H4 (cell line): ENCODE measurements at places on chromosomes 3 and 15. TPM values are rescaled to one million over a fixed set of nuclear protein-coding genes. Genes with fewer than 3 reads are reported as not detected.

GRCh38 chr15:65421360-65422215 is 1.2 kb downstream of the IGDCC4 start:
- no peak for DNase-seq

DNA sequence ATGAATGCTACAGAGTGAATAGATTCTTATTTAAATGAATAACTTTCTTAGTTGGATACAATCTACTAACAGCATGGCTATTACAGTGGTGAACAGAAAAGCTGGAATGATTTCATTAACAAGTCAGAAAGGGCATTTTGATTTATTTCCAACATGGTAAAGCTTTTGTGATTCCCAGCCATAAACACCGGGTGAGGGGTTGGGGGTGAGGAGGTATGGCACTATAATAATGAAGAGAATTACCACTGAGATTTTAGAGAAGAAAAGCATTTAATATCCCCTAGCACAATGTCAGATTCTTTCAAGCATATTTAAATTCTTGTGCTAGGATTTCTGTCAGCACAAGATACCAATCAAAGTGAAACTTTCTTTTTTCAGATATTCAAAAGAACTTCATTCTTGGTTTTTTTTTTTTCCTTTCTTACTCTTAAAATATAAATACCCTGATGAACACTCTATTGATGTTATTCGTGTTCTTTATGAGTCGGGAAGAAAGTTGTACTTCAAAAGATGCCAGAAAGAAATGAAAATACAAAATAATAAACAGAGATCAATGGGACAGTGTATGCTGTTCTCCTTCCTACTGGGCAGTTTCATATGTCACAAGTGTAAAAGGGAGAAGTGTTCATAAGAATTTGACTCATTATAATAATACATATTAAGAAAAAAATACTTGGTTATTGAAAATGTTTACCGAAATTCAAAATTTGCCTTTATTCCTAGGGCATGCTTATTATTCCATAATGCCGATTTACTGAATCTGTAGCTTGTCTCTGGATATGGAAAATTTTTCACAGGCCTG is 522.8 kb downstream of the CADM2 start:
- no peak for DNase-seq

DNA sequence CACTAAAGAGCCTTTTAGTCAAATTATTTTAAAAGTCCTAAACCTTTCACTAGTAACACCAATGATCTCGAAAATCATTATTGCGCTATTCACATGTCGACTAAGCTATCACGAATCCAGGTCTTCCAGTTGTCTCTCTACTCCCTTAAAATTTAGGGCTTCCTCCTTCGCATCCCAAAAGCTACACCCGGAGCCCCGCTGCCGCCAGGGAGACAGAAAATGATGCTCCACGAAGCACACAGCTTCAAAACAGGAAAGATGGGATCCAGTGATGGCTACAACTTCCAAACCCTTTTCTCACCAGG is 253 bp downstream of the IFT80 start:
- DNase-seq, result no peak

GRCh38 chr3:181868576-181869082 is 156.9 kb downstream of the SOX2 start:
- peak; percentile 28 for DNase-seq

DNA sequence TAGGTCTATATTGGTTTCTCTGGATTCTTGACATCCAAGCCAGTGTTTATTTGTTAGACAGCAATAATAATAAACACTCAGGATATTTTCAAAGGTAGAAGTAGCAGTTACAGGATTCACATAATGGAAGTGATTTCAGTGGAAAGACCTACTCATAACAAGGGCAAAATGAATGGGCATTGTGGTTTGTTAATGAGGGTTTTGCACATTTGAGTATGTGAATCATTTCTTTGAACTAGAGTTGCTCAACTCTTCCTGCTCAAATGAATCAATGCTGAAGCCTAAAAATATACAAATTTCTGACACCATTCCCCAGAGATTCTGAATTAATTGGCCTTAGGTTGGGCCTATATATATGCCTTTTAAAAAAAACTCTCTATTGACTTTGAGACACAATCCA is 4.1 kb upstream of the COL6A5 start:
- DNase-seq, result peak; percentile 83

DNA sequence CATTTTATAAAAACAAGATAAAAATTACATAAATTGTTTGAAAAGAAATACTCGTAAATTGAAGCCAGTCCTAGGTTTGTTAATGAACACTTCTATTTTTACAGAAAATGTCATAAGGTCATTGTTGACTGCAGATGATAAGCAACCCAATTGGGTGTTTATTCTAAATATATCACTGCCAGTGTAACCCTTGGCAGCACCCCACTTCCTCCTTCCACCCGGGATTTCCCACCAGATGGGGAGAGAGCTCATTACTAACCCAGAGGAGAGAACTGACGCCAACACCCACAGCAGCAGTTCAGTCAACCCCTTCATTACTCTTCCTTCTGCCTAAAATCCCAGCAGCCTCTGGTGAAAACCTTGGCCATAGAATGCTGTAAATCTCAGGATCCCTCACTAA is 307.6 kb downstream of the GAP43 start:
- DNase-seq, result no peak

GRCh38 chr3:149315694-149316093 is 17.7 kb downstream of the TM4SF18 start:
- DNase-seq, result no peak

DNA sequence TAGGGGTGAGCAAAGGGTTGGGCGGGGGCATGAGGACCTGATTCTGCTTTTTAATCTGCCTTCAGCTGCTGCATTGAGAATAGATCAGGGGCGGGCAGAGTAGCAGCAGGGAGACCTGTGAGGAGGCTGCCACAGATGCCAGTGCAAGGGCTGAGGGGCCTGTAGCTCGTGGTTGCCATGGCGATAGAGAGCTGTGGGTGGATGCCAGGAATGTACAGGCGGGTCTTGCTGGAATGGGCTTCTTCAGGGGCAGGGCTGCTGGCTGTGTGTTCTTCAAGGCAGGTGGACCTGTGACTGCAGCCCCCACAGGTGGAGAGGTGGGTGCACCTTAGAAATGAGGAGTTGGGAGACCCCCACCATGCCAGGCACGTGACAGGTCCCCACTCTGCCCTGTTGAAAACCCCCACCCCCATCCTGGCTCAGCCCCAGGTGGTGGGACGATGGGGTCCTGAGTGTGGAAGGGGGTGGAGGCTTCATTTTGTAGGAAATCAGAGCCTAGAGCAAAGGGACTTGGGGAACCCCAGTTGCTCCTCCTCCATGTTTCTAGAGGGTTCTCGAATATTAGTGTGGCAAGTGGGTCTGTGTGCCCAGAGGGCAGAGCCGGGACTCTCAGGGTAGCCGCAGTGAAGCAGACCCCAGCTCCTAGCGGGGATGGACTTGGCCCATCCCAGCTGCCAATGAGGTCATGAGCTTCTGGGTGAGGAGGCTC is 38.3 kb downstream of the SLC6A6 start:
- no peak for DNase-seq

- no peak for DNase-seq
Observed at GRCh38 chr3:95798628-95799027, 1015.8 kb upstream of the EPHA6 start.

- peak; percentile 6 for DNase-seq
Observed at GRCh38 chr3:26369133-26369532, 253.4 kb upstream of the LRRC3B start.

GRCh38 chr15:86300390-86301125 is 220.9 kb downstream of the AGBL1 start:
- no peak for DNase-seq

DNA sequence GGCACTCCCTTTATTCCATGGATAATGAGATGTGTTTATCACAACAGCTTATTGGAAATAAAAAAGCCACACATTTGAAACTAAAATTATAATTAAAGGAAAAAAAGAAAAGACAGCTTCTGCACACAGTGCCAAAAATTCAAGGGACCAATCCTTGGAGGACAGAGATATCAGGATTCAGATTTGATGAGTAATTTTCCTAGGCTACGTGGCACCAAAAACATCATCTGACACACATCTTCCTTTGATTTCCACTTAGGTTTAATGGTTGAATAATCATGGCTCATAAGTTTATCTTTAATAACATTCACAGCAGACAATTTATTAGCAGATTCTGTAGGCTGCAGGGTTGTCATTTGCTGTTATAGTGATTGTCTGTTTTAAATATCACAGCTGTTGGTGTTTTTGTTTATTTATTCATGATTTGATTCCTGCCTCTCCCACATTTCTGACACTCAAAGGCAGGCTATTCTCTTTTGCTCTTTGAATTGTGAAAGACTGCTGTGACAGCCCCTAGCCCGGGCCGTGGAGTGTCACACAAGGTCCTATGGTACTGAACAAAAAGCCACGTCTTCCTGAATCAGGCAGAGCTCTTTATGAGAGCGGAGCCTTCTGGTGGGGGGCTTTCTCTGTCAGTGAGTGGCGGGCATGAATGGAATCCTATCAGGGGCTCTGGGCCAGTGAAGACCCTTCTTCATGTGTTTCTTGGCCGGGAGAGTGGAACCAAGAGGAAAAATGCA is 708.5 kb downstream of the SQOR start:
- no peak for DNase-seq

GRCh38 chr3:171954690-171955383 is 84.5 kb upstream of the FNDC3B start:
- DNase-seq, result no peak

GRCh38 chr3:65126527-65127410 is 439.0 kb upstream of the ADAMTS9 start:
- DNase-seq, result peak; percentile 86

DNA sequence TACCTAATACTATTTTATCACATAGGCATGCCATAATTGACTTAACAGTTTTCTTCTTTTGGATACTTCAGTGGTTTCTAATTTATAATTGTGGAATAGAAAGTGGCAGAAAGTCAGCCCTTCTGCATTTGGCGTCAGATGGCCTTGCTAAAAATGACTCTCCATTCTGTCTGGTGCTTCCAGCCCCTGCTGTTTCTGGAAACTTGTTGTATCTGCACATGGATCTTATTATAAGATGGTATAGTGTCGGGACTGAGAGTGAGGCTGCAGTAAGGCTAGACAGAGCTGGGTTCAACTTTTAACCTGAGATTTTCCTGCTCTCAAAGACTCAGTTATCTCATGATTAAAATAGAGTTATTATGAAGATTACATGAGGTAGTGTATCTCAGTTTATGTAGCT is 74.8 kb upstream of the WDR72 start:
- DNase-seq, result no peak

DNA sequence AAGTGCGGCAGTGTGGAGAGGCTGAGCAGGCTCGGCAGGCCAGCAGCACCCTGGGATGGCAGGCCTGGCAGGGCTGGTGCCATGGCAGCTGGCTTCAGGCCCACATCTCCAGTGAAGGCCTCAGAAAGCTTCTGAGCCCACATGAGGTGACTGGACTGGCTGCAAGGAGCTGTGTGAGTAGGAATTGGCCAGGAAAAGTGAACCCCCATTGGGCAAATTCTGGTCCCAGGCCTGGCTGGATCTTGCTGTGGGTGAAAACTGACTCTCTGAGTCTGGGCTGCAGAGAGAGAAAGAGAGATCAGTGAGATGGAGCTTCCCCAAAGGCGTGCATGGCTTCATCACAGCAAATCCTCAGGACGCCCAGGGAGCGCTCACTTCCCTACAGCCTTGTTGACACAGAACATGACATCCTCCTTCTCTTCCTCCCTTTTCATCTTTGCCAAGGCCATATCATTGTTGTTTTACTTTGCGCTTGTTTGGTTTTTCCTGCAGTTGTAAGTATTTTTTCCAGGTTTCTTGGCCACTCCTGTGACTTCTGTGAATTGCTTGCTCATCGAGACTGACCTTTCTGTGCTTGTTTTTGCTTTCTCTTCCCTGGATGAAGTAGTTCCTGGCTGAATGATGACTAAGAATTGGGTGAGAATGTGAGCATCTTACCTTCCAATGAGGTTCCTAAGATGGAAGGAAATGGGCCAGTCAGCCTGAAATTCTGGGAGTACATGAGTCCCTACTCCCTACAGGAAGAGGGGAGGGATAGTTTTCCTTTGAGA is 299.1 kb downstream of the TLE3 start:
- peak; percentile 24 for DNase-seq

DNA sequence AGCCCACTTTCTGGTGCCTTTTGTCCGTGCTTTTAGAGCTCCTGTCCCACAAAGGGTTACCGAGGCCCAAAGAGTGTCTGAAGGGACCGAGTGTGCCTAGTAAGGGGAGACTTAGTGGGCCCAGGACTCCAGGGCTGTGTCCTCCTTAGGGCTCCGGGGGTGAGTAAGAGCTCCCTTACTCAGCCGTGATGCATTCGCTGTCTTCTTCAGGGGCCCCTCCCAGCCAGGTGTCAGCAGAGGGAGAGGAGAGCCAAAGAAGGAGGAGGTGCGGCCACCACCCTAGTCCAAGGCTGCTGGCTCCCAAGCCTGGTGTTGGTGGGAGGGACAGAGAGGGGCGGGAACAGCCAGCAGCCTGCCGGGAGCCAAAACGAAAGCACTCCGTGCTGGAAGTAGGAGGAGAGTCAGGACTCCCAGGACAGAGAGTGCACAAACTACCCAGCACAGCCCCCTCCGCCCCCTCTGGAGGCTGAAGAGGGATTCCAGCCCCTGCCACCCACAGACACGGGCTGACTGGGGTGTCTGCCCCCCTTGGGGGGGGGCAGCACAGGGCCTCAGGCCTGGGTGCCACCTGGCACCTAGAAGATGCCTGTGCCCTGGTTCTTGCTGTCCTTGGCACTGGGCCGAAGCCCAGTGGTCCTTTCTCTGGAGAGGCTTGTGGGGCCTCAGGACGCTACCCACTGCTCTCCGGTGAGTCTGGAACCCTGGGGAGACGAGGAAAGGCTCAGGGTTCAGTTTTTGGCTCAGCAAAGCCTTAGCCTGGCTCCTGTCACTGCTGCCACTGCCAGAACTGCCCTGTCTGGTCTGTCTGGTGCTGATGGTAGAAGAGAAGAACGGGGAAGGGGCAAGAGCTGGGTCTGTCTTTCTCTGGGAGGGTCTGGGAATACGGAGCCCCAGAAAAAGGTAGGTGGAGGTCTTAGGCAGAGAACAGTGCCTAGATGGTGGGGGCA is at the start of gene IL17RC:
Gene IL17RC (plus strand): TSS at position 365 of the 947 bp plus-strand sequence. CDS start 218 bp downstream, at position 583.
- DNase-seq, result peak; percentile 85

- no peak for DNase-seq
Observed at GRCh38 chr3:45409921-45410320, 21.5 kb downstream of the LARS2 start.

DNA sequence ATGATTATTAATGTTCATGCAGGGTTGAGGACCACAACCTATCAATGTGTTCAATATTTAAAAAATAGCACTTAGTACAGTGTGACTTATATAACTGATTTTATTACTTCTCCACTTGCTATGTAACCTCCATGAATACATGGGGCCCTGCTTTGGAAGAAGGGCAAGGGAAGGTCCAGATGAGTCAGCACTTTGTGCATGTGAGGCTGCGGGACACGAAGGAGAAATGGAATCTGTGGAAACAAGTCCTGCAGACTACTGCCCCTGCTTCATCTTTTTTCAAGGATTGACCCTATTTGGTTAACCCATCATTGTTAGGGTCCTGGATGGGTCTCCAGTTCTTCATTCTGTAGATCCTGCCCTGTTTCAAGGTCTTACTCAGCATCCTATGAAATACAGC is 1.6 kb downstream of the NXPE3 start:
- DNase-seq, result peak; percentile 75

The NME9 gene
- total RNA-seq, result not detected in 2 replicates

The ACOX2 gene
- total RNA-seq, result 3.8 and 5.7 TPM in 2 replicates

The NOX5 gene
- total RNA-seq, result not detected in 2 replicates

The CCNB2 gene
- 181 and 210 TPM in 2 replicates for total RNA-seq

The HCLS1 gene
- total RNA-seq, result 0.08 TPM in 1 of 2 replicates, not detected in the other
